ENCODE measurements at places on chromosomes 12 and 14.
A peak's percentile ranks its signal among the peaks of the same experiment; 100 is the strongest.

DNA sequence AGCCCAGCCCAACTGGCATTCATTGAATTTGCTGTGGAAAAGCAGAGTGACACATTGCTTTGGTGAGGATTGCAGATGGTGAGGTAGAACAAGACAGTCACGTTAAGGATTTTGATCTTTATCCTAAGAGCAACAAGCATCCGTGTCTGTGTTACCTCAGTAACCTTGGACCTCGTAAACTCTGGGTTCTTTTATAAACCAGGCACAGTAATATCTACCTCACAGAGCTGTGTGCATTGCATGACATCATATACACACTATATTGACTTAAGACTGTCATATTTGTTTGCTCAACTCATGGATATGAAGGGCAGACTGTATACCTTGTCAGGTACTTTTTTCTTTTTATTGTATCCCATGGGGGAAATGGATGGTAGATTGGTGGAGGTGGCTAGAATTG lies 156.2 kb downstream of the ETV6 start:
- DNase-seq: no peak

- no peak for DNase-seq
Observed at GRCh38 chr12:3019005-3019680, 58.0 kb upstream of the TSPAN9 start.

DNA sequence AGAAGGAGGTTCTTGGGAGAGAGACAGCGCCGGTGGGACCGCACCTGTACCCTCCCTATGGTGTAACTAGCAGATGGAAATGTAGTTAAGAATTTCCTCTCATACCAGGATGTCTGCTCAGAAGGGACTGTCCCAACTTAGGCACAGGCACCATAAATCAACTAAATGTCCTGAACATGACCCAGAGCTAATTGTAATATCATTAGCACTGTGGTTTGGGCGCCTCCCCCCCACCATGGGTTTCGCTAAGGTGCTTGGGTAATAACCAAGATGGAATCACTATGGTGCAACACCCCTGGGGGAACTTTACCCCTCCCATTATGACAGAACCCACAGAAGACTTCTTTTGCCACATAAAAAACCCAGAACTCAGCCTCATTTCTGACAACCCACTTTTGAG lies 15.9 kb downstream of the ZNF641 start:
- DNase-seq: peak; percentile 26

DNA sequence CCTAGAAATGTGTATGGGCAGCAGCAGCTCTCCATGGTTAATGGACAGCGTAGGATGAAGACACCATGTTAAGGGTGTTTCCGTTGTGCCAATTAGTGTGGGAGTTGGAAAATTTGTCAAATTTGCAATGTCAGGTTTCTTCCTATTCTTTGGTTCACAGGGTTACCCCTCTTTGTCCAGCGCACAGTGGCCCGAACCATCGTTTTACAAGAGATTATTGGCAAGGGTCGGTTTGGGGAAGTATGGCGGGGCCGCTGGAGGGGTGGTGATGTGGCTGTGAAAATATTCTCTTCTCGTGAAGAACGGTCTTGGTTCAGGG lies 26.0 kb upstream of the TAMALIN start:
- DNase-seq: no peak

DNA sequence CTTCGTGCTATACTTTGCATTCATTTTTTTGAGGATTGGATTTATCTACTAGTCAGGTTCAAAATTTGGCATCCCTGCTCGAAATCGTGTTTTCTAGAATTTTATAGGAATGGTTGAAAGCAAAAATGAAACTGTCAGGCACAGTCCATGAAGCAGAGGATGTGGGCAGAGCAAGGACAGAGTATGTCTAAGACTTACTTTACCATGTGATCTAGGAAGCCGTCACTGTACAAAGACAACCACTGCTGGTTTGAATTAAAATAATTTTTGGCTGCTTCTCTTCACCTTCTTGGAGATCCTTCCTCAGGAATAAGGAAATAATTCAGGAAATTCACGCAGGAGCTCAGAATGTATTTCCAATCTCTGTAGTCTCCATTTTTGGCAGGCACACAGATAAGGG lies 31.6 kb upstream of the SGPP1 start:
- DNase-seq: no peak

GRCh38 chr14:86858031-86858430 lies 1135.0 kb downstream of the GALC start:
- DNase-seq: no peak

DNA sequence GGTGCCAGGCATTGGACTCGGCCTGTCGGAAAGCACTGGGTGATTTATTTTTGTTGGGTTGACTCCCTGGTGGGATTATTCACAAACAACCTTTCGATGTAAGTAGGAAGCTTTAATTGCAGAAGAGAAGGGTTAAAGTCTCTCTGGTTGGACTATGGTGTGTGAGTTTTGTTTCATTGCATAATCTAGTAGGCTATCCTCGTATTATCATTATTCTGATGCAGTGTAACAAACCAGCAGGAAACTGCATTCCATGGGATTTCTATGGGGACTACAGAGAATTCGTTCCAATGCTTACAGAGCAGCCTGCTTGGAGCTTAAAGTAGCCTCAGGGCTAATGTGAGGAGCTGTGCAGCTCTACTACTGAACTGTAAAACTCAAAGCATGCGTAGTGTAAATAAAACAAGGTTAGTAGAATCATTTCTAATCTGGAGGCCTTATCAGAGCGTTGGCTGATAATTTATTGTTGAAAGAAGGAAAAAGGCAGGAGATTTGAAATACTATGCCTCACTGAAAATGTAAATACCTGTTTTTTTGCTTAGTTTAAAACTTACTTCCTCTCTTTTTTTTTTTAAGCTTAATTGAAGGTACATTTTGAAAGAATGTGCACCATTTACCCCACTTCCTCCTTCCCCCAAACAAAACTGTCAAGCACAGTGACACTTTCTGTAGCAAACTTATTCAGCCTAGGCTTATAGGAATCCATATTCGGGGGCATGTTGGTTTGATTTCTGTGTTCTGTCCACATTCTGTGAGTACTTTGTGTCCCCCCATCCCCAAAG lies 226.7 kb downstream of the NPAS3 start:
- no peak for DNase-seq

GRCh38 chr14:90040411-90040810 lies 21.4 kb upstream of the KCNK13 start:
- DNase-seq: no peak

DNA sequence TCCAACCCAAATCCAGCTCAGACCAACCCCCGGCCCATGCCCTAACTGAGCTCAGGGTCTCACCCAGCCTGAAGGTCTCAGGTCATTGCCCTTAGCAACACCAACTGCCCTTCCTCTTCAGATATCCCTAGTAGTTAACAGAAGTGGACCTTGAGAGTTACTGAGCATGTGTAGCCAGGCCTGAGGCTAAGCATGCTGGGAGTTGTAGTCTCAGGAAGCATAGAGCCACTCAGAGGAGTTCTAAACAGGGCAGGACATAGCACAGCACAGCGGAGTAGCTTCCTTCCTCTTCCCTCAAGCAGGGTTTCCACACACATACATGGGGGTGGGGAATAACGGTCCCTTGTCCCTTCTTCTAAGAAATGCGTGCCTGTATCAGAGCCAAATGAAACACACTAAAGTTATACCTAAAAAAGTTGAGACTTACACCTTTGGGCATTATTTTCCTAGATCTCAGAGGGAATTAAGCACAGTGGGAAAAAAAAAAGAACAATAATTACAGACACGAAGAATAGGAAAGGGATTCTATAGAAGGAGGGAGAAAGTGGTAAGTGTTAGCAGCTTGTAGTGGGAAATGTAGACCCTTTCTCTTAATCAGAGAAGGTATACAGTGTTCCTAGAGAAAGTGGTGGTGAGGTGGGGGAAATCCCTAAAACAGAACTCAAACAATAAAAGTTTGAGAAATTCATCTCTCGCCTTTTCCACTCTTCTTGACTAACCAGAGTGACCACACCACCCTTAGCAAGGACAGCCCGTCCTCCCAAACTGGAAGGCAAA lies 4.4 kb downstream of the KMT2D start:
- peak; percentile 53 for DNase-seq

DNA sequence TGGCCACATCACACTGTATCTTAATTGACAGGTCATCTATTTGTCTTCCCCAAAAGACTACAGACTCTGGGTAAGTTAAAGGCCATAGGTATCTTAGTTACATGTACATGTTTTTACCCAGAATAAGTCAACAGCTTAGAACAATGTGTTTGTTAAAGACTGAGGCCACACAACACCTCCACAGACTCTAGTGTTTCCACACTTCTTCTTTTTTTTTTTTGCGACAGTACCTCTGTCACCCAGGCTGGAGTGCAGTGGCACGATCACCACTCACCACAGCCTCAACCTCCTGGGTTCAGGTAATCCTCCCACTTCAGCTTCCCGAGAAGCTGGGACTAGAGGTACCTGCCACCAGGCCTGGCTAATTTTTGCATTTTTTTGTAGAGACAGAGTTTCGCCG lies 1.3 kb downstream of the GPN3 start:
- no peak for DNase-seq

DNA sequence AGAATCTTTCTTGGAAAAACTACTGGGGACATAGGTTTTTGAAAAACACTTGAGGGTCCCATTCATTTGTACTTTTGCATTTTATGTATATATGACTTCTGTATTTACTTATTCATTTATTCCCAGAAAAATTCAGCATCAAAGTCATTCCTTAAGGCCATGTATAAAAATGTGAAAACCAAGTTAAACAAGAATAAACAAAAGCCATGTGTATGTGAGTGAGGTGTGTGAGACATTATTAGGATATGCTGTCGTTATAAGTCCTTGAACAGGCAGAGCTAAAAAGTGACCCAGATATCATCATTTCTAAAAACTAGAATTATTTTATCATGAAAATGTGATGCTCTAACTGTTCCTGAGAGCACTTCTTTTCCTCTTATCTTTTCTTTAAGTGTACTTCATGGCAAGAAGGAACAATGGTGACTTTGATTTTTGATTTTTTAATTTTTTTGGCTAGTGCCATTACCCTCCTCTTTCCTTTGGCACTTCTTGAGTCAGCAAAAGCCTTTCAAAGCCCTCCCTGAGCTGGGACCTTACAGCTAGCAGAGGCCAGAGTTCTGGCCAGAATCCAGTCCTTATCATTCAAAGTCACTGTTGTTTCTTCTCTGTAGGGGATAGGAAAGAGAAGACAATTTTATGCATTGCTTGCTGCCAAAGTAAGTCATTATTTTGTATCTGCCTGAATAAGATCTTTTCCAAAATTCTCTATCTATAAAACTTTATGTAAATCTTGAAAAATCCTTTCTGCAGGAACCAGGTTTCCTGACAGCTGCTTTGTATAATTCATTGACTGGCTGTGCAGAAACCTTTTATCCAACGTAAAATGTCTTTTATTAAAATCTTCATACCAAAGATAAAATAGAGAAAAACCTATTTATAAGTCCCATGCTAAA lies 419.7 kb upstream of the PRICKLE1 start:
- no peak for DNase-seq

DNA sequence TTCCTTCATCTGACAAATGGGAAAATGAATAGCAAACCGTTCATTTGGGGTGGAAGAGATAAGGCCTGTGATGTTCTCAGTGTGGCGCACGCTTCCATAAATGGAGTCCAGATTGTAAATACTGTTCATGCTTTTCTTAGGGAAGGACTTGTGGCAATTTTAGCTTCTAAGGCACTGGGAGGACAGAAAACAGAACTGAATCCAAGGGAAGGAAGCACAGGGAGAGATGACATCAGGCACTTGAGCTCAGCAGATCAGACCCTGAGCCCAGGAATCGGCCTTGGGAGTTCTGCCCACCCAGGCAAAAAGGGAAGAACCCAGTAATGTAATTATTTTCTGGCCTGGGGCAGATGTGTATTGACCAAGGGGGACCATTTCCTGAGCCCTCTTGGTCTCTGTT lies 7.2 kb upstream of the SH2B3 start:
- DNase-seq: no peak

- no peak for DNase-seq
Observed at GRCh38 chr12:27060740-27061139, 21.6 kb downstream of the C12orf71 start.

GRCh38 chr14:75258079-75258802 lies 20.4 kb upstream of the FOS start:
- no peak for DNase-seq

- DNase-seq: no peak
Observed at GRCh38 chr14:23186913-23187654, 3.6 kb upstream of the SLC7A8 start.

DNA sequence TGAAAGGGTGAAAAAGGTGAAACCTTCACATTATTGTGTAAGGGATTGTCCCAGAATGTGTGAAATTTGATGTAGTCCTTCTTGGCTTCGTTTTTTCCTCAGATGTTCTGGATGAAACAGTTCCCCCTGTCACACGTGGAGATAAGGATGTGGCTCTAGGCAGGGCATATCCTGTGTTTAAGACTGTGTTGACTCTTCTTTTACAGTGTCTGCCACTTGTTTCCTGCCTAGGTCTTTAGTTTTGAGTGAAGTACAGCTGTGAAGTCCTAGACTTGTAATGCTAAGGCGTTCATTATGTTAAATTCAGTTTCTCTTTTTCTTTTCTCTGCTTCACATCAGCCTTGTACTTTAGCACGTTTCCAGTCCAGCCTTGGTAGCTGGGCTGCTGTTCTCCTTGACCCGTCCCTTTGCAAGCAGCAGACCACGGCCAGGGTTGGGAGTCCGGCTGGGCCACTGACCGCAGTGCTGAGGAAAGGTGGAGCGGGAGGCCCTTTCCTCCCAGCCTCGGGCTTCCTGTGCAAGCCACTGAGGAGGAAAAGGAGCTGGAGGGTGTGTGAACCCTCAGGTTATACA lies 59.1 kb downstream of the RASSF3 start:
- no peak for DNase-seq

- no peak for DNase-seq
Observed at GRCh38 chr14:104926619-104927431, 2.1 kb downstream of the PLD4 start.

GRCh38 chr12:115519887-115520286 lies 757.6 kb downstream of the MED13L start:
- DNase-seq: no peak

GRCh38 chr14:104517426-104517825 lies 62.1 kb upstream of the C14orf180 start:
- DNase-seq: no peak

DNA sequence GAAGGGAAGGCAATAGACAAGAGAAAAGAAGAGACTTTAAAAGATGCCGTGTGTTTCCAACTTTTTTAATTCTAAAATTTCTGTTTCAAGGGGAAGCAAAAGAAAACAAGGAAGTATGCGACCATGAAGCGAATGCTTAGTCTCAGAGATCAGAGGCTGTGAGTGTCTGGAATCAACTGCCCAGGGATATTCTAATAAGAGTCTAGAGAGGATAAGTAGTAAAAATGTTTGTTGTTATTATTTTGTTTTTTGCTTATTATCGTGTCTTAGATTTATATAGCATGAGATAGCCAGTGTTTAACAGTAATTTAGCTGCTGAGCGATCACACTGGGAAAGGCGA lies 421 bp downstream of the FCF1 start:
- no peak for DNase-seq
